ENCODE measurements at places on chromosomes 12 and 14. TPM values are rescaled to one million over a fixed set of nuclear protein-coding genes. Genes with fewer than 3 reads are reported as not detected.

DNA sequence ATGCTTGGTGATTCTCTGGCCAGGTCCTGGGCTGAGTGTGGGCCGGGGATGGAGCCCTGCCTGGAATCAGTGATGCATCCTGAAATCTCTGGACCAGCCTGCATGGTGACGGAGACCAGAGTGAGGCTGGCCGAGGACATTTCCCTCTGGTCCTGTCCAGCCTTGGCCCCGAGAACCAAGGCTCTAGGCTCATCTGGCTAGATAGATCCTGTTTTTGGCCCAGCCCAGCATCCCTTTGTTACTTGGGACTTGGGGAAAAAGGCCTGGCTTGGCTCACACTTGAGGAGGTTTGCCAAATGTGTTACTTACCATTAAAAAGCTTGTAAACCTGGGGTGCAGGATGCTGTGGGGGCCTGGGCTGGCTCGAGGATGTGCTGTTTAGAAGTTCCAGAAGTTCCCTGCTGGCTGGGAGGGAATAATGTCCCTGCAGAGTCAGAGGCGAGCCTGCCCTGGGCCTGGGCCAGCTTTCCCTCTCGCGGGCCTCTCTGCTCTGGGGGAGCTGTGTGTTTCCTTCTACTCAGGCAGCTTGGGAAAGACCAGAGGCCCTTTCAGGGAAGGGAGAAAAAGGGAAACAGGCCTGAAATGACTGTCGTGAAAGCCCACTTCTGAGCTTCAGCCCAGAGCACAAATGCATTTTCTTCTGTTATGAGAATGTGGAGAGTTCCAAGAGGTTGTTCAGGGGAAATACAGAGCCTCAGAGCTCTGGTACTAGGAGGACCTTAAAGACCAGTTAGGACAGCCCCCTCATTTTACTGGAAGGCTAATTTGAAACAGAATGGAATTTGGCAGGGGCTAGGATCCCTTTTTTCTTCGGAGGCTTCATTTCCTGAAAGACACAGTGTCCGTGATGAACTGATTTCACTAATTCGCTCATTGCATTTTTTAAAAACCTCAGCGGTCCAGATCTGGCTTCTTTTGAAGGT, 47.2 kb upstream of the CTDSP2 start:
- DNase-seq, result peak; percentile 89
- H3K27ac ChIP-seq, result peak overlapping the region; percentile 98
- no peaks in the 10 kb centered on the region for H3K27me3 ChIP-seq
- H3K4me3 ChIP-seq, result no peak overlapping the region
- H3K4me1 ChIP-seq, result peaks cover 84% of the 10 kb centered on the region
- H3K36me3 ChIP-seq, result no peaks in the 10 kb centered on the region

DNA sequence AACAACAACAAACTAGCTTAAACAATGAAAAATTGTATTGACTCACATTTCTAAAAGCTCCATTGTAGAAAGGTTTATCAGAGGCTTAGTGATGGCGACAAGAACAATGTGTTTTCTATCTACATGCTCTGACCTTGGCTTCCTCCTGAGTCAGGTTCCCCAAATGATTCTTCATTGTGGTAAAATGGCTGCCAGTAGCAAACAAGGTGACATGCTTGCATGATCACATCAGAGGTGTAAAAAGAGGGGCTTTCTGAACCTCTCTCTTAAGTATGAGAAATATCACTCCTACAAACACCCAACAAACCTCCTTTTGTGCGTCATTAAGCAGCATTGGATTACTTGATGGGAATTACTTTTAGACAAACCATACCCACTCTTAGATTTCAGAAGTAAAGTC, 252.4 kb upstream of the SYT1 start:
- no peaks in the 10 kb centered on the region for H3K27me3 ChIP-seq
- no peaks in the 10 kb centered on the region for H3K36me3 ChIP-seq
- DNase-seq, result no peak
- H3K4me3 ChIP-seq, result no peak overlapping the region

DNA sequence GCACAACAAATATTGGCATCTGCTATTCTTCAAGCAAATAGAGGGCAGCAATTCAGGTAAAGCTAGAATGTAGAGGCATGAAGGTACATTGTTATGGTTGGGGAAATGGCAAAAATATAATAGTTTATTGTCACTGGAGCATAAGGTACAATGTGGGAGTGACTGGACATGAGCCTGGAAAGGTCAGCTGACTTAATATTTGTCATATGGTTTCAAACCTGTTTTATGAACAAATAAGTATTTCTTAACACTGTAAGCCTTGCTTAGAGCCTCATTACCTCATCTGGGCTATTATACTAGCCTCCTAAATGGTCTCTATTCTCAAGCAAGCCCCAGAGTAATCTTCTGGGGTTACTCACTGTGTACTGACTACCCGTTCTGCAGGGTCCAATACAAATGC, 33.7 kb downstream of the FAM177A1 start:
- H3K36me3 ChIP-seq, result peaks cover 89% of the 10 kb centered on the region
- H3K27me3 ChIP-seq, result no peaks in the 10 kb centered on the region
- H3K4me3 ChIP-seq, result no peak overlapping the region

- H3K27me3 ChIP-seq, result no peaks in the 10 kb centered on the region
- DNase-seq, result no peak
- peak overlapping the region; percentile 28 for H3K27ac ChIP-seq
- H3K4me1 ChIP-seq, result peaks cover 5% of the 10 kb centered on the region
- H3K4me3 ChIP-seq, result no peak overlapping the region
Observed at GRCh38 chr12:106081606-106082005, 57.1 kb downstream of the NUAK1 start.

The AICDA gene
- not detected for total RNA-seq

- H3K4me1 ChIP-seq, result no peaks in the 10 kb centered on the region
- no peaks in the 10 kb centered on the region for H3K27me3 ChIP-seq
- no peak overlapping the region for H3K4me3 ChIP-seq
- DNase-seq, result no peak
- H3K27ac ChIP-seq, result no peak overlapping the region
Observed at GRCh38 chr12:38825006-38825405, 80.4 kb downstream of the CPNE8 start.
